ENCODE measurements at places on chromosomes 2 and 18. TPM values are rescaled to one million over a fixed set of nuclear protein-coding genes. Genes with fewer than 3 reads are reported as not detected.

TMX3 gene
- 31.2 TPM for total RNA-seq

GPBAR1 gene
- 2.6 TPM for total RNA-seq

ARID5A gene
- total RNA-seq = 0.94 TPM

ORC4 gene
- total RNA-seq = 62.7 TPM

TFPI gene
- total RNA-seq = 33.0 TPM

RIT2 gene
- total RNA-seq = 0.28 TPM

MAP3K19 gene
- total RNA-seq = not detected

PIAS2 gene
- 29.6 TPM for total RNA-seq

SPATA3 gene
- not detected for total RNA-seq

CYP1B1 gene
- total RNA-seq = 39.8 TPM

C18orf54 gene
- total RNA-seq = 0.25 TPM

PAIP2B gene
- total RNA-seq = 4.1 TPM

TMBIM1 gene
- 198 TPM for total RNA-seq

ASXL3 gene
- 0.38 TPM for total RNA-seq

SOCS6 gene
- total RNA-seq = 24.0 TPM

MARS2 gene
- total RNA-seq = 24.9 TPM

POTEF gene
- not detected for total RNA-seq

FN1 gene
- 140 TPM for total RNA-seq

MOGAT1 gene
- total RNA-seq = not detected

SERPINB4 gene
- not detected for total RNA-seq

EHD3 gene
- total RNA-seq = 19.1 TPM

EFHD1 gene
- 2.0 TPM for total RNA-seq

OR6B2 gene
- total RNA-seq = not detected

Data from adrenal gland (tissue), 19 donors.